ENCODE measurements at places on chromosomes 11 and 22. TPM values are rescaled to one million over a fixed set of nuclear protein-coding genes. Genes with fewer than 3 reads are reported as not detected.

DNA sequence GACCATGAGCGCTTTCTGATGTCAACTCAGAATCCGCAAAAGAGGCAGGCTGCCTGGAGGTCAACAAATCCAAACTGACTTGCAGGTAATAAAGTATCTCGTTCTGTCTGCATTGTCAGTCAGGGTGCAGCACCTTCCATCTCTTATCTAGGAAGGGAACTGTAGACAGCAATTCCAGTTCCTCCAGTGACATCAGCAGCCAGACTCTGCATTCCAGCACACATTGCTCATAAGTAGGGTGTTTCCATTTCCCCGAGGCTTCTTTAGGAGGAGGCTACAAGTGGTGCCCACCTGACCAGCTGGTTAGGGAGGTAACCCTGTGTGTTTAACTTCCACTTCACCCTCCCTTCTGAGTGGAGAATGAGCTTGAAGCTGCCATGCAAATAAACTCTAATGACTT, 53.3 kb downstream of the NTM start:
- H3K4me1 ChIP-seq = no peaks in the 10 kb centered on the region
- DNase-seq = no peak
- H3K4me3 ChIP-seq = no peak overlapping the region
- no peaks in the 10 kb centered on the region for H3K36me3 ChIP-seq
- H3K27ac ChIP-seq = no peak overlapping the region
- H3K27me3 ChIP-seq = no peaks in the 10 kb centered on the region

GRCh38 chr11:127247261-127247851, 246.8 kb upstream of the KIRREL3 start:
- no peak overlapping the region for H3K4me3 ChIP-seq
- DNase-seq = no peak
- no peaks in the 10 kb centered on the region for H3K36me3 ChIP-seq
- H3K27ac ChIP-seq = no peak overlapping the region

- H3K4me3 ChIP-seq = no peak overlapping the region
- H3K36me3 ChIP-seq = no peaks in the 10 kb centered on the region
- H3K27ac ChIP-seq = no peak overlapping the region
- no peaks in the 10 kb centered on the region for H3K27me3 ChIP-seq
Observed at GRCh38 chr11:87443707-87444106, 406.0 kb downstream of the TMEM135 start.

- no peak overlapping the region for H3K27ac ChIP-seq
- peaks cover 1% of the 10 kb centered on the region for H3K27me3 ChIP-seq
- no peak for DNase-seq
- H3K36me3 ChIP-seq = no peaks in the 10 kb centered on the region
- H3K4me3 ChIP-seq = no peak overlapping the region
- H3K4me1 ChIP-seq = no peaks in the 10 kb centered on the region
Observed at GRCh38 chr11:110852921-110853490, 140.8 kb upstream of the ARHGAP20 start.

DNA sequence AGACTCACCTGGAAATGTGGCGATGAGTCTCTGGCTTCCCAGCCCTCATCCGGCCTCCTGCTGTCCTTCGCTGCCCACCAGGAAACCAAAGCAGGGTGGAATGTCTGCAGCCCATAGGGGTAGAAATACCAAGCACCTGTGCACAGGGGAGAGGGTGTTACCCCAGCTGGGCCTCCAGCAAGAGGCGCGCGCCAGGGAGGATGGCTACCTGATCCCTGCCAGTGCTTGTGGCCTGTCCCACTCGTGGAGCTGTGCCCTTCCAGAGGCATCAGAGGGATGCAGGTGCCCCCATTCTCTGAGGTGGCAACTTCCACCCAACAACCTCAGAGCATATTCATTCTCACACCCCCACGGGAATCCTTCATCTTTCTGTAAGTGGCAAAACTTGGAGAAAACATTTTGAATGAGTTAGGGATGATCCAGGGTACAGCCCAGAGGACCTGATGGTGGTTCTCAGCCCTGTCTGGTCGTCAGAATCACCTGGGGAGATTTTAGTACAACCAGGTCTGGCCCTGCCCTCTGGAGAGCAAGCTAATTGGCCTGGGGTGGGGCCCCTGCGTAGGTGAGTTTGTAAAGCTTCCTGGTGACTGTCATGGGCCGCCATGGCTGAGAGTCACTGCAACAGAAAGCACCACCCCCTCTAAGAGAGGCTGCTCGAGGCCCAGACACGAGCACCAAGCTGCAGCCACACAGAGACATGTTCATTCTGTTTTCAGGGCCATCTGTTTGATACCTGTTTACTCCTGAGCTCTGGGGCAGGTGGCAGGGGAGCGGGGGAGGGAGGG, 9.9 kb downstream of the SUN2 start:
- no peak for DNase-seq
- H3K36me3 ChIP-seq = peaks cover 51% of the 10 kb centered on the region
- H3K4me3 ChIP-seq = no peak overlapping the region
- peaks cover 8% of the 10 kb centered on the region for H3K4me1 ChIP-seq
- H3K27ac ChIP-seq = no peak overlapping the region

- H3K27me3 ChIP-seq = no peaks in the 10 kb centered on the region
- no peaks in the 10 kb centered on the region for H3K4me1 ChIP-seq
- no peak overlapping the region for H3K4me3 ChIP-seq
- H3K36me3 ChIP-seq = peaks cover 6% of the 10 kb centered on the region
- DNase-seq = no peak
Observed at GRCh38 chr22:31897842-31898805, 46.2 kb upstream of the YWHAH start.

DNA sequence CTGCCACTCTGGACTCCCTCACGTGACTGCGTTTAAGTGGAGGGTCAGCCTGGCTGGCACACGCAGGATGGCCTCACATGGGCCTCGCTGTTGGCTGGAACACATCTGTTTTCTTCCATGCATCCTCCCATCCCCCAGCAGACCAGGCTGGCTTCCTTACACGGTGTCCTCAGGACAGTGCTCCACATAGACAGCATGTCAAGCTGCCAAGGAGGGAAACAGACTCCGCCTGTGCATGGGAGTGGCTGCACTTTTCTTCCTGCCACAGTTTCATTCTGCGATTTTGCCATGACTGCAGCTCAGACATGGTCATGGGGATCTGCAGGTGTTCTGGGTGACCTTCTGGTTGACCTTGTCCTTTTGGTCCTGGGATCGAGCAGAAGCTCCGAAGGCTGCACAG, 344.2 kb downstream of the SHANK2 start:
- DNase-seq = no peak
- H3K4me3 ChIP-seq = no peak overlapping the region
- no peaks in the 10 kb centered on the region for H3K4me1 ChIP-seq
- H3K27ac ChIP-seq = no peak overlapping the region
- no peaks in the 10 kb centered on the region for H3K36me3 ChIP-seq

- no peak for DNase-seq
- H3K27ac ChIP-seq = no peak overlapping the region
- no peak overlapping the region for H3K4me3 ChIP-seq
- H3K4me1 ChIP-seq = no peaks in the 10 kb centered on the region
Observed at GRCh38 chr11:109317726-109318125, 104.3 kb upstream of the C11orf87 start.

GRCh38 chr11:33187998-33188722, 26.9 kb upstream of the CSTF3 start:
- H3K4me3 ChIP-seq = no peak overlapping the region
- no peak for DNase-seq
- no peaks in the 10 kb centered on the region for H3K36me3 ChIP-seq
- H3K4me1 ChIP-seq = no peaks in the 10 kb centered on the region

- no peak for DNase-seq
- peak overlapping the region; percentile 80 for H3K4me3 ChIP-seq
- H3K27ac ChIP-seq = peak overlapping the region; percentile 91
- H3K4me1 ChIP-seq = peaks cover 62% of the 10 kb centered on the region
Observed at GRCh38 chr22:39933741-39934140, 26.5 kb upstream of the TMA7B start.

GRCh38 chr11:27120211-27120610, 79.6 kb downstream of the BBOX1 start:
- no peaks in the 10 kb centered on the region for H3K4me1 ChIP-seq
- no peaks in the 10 kb centered on the region for H3K36me3 ChIP-seq
- no peak overlapping the region for H3K4me3 ChIP-seq
- no peak for DNase-seq

GRCh38 chr11:44651535-44652155, 75.1 kb upstream of the TSPAN18 start:
- DNase-seq = no peak
- peaks cover 2% of the 10 kb centered on the region for H3K36me3 ChIP-seq
- no peak overlapping the region for H3K27ac ChIP-seq
- no peak overlapping the region for H3K4me3 ChIP-seq
- H3K27me3 ChIP-seq = peaks cover 48% of the 10 kb centered on the region

- no peak for DNase-seq
- no peaks in the 10 kb centered on the region for H3K27me3 ChIP-seq
- H3K27ac ChIP-seq = no peak overlapping the region
- no peaks in the 10 kb centered on the region for H3K36me3 ChIP-seq
- no peak overlapping the region for H3K4me3 ChIP-seq
Observed at GRCh38 chr22:48821346-48821690, 1006.4 kb downstream of the BRD1 start.

GRCh38 chr11:61814247-61814957, 2.4 kb downstream of the FADS1 start:
- H3K27ac ChIP-seq = peak overlapping the region; percentile 93
- H3K27me3 ChIP-seq = no peaks in the 10 kb centered on the region
- peak overlapping the region; percentile 95 for H3K4me3 ChIP-seq
- H3K36me3 ChIP-seq = peaks cover 37% of the 10 kb centered on the region
- H3K4me1 ChIP-seq = peaks cover 24% of the 10 kb centered on the region

GRCh38 chr11:14541192-14541947, 21.2 kb upstream of the PSMA1 start:
- H3K4me3 ChIP-seq = no peak overlapping the region
- no peaks in the 10 kb centered on the region for H3K27me3 ChIP-seq
- no peak overlapping the region for H3K27ac ChIP-seq
- no peak for DNase-seq
- peaks cover 81% of the 10 kb centered on the region for H3K4me1 ChIP-seq

The EML3 gene
- 164 TPM for total RNA-seq

The MFRP gene
- total RNA-seq = not detected

The MAML2 gene
- total RNA-seq = 10.1 TPM

The MN1 gene
- total RNA-seq = 0.07 TPM

The KDM4D gene
- total RNA-seq = 1.1 TPM

The PATE4 gene
- not detected for total RNA-seq

The DDTL gene
- 4.7 TPM for total RNA-seq

The OR51B4 gene
- not detected for total RNA-seq

The DERL3 gene
- total RNA-seq = 18.8 TPM

Data from activated T-helper 1 cell treated with anti-CD3 and anti-CD28 coated beads, Interleukin-12 subunit alpha, Interleukin-12 subunit beta, Interleukin-2, Interleukin-4 antibody, amounts not matched to agents 30 ng/mL and 10 ng/mL and 1 ng/mL, durations not matched to agents 14 hours and 24 hours and 36 hours (primary cell).